ENCODE measurements at places on chromosomes 2 and 18.

GRCh38 chr2:39008665-39009064 is 112.2 kb downstream of the SOS1 start:
- no peak for DNase-seq

DNA sequence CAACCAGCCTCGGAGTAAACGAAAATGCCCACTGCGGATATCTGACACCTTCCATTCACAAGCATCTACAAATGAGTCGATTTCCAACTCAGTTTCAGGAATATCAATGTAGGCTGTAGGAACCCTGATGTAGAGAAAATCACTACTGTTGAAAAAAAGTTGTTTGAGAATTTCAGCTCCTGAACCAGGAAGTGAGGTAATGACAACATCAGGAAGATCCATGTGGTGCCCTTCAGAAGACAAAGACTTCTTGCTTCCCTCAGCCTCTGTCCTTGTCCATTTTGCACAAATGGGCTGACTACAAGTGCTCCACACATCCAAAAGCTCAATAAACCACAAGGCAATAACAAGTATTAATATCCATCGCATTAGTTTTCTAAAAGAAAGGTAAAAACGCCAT is 4.7 kb downstream of the DSEL start:
- no peak for DNase-seq

DNA sequence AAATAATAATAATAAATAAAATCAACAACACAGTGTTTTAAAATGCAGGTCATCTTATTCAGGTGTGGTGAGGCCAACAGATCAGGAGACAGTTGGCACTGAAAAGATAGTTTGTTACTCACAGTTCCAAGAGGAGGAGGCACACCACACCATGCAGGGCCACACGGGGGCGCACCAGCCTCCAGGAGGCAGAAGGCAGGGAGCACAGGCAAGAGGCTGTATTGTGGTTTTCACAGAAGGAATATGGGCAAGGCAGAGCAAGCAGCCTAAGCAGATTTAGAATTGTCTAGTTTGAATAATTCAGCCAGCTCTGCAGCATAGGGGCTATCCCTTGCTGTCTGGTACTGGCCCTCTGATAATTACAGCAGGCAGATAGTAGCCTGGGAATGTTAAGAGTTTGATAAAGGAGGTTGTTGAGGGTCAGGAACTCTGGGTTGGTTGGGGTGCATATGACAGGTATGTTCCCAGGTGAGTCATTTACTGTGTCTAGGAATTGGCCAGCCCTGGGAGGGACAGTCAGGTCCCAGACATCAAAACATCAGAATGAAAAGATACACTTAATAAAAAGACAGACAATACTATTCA is 31.3 kb downstream of the KIAA2012 start:
- DNase-seq = no peak

DNA sequence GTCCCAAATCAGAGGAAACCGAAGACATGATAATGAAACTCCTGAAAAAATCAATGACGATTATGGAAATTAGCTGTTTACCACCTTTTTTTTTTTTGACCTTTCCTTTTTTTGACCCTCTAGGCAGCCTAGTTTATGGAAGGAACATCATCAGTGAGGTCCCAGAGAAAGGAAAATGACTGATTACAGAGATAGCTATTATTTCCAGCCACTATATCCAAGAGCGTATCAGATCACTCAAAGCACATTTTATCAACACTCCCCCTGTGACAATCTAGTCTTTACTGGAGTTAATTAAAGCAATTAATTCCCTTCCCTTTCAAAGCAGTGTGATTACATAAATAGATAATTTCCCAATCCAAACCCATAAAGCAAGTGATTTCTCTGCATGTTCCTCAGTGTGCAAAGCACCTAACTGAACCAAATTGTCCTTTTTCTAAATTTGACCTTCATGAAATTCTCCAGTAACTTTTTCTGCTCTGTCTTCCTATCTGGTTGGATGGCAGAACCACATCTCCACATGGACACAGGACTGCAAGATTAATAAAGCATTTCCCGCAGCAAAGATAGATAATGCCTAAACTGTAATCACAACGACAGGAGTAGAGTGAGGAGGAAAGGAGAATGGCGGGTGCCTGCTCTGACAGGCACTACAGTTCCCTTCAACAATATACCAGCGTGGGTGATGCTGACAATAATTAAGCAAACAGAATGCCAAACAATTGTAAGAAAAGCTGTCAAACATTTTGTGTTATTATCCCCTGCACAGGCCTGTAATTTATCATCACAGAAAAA is 194.4 kb downstream of the SLC8A1 start:
- DNase-seq = no peak

DNA sequence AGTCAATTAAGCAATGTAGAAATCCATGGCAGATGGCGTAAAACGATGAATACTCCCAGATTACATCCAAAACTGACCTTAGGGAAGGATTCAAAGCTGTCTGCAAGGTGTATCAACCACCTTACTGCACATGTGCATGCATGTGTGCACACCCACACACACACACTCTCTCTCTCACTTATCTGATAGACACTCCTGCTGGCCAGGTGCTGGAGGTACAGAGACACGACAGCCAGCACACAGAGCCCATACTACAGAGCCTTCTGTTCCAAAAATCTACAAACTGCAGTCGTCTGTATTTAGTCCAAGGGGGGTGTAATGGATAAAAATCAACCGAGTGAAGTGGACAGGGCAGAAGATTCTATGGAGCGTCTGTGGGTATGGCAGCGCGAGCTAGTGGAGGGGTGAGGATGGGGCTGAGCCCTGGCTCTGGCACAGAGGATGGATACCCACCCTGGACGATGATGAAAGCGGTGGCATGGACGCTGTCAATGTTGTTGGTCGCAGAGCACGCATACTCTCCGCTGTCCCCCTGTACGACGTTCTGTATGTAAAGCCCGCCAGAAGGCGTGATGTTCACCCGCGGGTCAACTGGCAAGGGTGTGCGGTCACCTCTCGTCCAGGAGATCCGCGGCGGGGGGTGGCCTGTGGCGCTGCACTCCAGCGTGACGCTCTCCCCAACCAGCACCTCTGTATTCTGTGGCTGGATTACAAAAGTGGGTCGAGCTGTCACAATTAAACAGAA is 78.4 kb downstream of the PXDN start:
- no peak for DNase-seq

DNA sequence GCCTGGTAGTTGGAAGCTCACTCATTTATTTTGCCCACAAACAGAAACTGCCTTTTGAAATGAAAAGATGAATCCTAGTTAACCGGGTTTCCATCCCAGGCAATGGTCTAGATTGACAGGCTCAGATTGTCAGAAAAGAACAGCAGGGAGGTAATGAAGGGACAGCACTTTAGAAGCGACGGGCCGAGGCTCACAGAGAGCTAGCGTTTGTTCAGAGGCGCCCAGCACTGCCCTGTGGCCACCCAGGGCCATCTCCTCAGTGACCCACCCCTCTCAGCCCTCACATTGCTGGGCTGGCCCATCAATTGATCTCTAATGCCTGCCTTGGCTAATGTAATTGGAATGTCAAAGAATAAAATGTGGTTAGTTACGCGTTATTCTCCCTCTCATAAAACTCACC is 304.8 kb downstream of the CDCA7 start:
- no peak for DNase-seq
